PC-3 (cell line): ENCODE measurements at places on chromosomes 7 and 10. TPM values are rescaled to one million over a fixed set of nuclear protein-coding genes. Genes with fewer than 3 reads are reported as not detected.

Gene PDZD7
- total RNA-seq: 2.5 and 2.8 TPM in 2 replicates

Gene STRIP2
- 7.5 and 8.0 TPM in 2 replicates for total RNA-seq

Gene UPK3B
- total RNA-seq: 3.0 and 10.7 TPM in 2 replicates

Gene ZNF3
- 16.5 and 18.0 TPM in 2 replicates for total RNA-seq

Gene LRRC4
- total RNA-seq: 0.26 TPM in 1 of 2 replicates, not detected in the other

Gene HKDC1
- 0.44 and 1.2 TPM in 2 replicates for total RNA-seq

GRCh38 chr10:25504306-25504705 is 329.5 kb downstream of the GPR158 start:
- DNase-seq: no peak
- H3K27me3 ChIP-seq: peaks cover 13% of the 10 kb centered on the region
- no peaks in the 10 kb centered on the region for H3K4me1 ChIP-seq
- H3K27ac ChIP-seq: no peak overlapping the region
- no peaks in the 10 kb centered on the region for H3K36me3 ChIP-seq

DNA sequence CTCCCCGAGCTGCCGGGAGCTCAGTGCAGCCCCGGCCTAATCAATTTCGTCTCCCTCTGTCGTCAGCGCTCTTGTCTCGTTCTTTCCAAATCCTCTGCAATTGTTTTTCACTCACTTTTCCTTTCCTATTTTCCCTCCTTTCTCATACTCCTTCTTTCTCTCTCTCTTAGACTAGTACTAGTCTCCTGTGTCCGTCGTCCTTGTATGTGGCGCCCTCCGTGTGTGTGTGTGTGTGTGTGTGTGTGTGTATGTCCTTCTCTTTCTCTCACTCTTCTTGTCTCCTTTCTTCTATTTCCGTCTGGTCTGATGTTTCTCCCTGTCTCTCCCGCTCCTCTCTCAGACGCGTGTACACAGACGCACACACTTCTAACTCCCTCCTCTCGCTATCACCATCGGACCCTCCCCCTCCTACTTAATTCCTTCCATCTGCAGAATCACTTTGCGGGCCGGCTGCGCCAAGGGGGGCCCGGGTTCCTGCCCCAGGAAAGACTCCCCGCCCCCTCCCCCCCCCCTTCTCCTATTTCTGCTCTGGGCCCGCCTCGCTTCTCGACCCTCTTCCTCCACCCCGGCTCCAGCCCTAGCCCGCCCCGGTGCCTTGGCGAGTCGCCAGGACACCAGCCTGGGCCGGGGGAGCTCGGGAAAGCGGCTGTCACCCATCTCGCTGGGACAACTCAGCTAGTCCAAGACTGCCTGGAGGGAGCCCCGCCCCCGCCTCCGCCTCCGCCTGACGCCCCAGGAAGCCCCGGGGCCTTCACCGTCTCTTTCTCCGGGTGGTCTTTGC is 743 bp upstream of the ZCCHC24 start:
- no peaks in the 10 kb centered on the region for H3K27me3 ChIP-seq
- DNase-seq: no peak
- no peaks in the 10 kb centered on the region for H3K36me3 ChIP-seq
- H3K4me3 ChIP-seq: peak overlapping the region; percentile 61
- peaks cover 52% of the 10 kb centered on the region for H3K4me1 ChIP-seq

- DNase-seq: no peak
- H3K4me1 ChIP-seq: peaks cover 15% of the 10 kb centered on the region
- H3K27ac ChIP-seq: no peak overlapping the region
These were observed 23.8 kb upstream of the FBXW4 start for GRCh38 chr10:101718690-101719275.

DNA sequence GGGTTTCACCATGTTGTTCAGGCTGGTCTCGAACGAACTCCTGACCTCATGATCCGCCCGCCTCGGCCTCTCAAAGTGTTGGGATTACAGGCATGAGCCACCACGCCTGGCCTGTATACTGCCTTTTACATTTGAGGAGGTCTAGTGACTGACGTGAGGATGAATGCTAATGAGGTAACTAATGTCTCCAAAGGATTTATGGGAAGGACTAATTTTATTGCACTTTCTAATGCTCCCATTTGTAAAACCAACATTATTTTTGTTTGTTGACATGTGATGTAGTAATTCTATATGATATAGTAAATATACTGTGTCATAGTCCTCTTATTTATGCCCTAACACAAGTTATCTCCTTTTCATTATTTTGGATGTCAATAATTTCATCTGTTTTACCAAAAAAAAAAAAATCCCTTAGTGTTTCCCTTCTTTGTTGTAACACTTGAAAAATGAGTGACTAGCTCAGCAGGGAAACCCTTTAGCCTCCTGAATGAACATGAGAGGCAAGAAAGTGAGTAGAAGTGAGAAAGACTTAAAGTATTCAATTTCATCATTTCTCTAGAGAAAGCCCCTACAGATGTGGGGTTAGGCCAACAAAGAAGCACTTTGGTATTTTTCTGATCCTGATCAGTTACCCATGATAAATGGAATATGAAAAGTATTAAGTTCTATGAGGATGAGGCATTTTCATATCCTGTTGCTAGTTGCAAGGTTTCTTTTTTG is 596.9 kb upstream of the PCDH15 start:
- no peaks in the 10 kb centered on the region for H3K36me3 ChIP-seq
- no peaks in the 10 kb centered on the region for H3K27me3 ChIP-seq
- no peak overlapping the region for H3K4me3 ChIP-seq
- H3K4me1 ChIP-seq: no peaks in the 10 kb centered on the region
- no peak for DNase-seq
